ENCODE measurements at places on chromosomes 13 and 19.
A peak's percentile ranks its signal among the peaks of the same experiment; 100 is the strongest.

DNA sequence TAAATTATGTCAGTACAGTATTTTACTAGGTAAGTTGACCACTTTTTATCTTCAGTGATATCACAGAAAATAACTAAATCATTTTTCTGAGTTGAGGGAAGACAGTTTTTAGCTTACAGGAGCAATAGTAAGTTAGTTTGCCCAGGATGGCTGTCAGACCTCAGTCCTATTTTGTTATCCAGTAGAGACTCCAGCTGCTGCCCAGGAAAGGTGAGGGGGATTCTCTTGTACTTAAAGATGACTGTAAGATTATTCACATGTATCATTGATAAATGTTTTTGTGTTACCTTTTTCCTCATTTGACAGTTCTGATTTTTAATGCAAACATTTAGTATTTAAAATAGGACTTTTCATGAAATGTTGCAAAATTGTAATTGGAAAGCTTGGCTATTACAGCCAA, 14.5 kb upstream of the GPR183 start:
- DNase-seq = no peak

- DNase-seq = peak; percentile 76
Observed at GRCh38 chr19:18939922-18940768, 872 bp downstream of the HOMER3 start.

DNA sequence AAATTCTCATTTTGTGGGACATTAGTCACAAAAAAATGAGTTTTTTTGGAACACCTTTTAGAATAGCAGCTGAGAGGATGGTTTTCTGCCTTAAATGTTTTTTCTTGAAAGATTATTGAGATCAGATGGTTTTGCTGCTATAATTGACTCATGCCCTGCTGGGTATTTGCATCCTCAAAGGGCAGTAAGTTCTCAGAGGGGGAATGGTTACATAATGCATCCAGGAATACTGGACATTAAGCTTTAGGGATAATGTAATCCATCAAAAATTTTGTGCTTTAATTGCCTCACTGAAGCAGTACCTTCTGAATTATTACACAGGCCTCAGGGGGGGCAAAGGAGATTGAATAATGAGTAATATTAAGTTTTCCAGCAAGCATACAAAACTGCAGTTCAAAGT, 866.3 kb upstream of the SPRY2 start:
- DNase-seq = no peak

GRCh38 chr13:101893021-101893420, 440.5 kb downstream of the ITGBL1 start:
- no peak for DNase-seq

Data from suppressor macrophage treated with lipopolysaccharide for 1 hour (primary cell).